ENCODE measurements at places on chromosomes 1 and 21. TPM values are rescaled to one million over a fixed set of nuclear protein-coding genes. Genes with fewer than 3 reads are reported as not detected.

- no peak for DNase-seq
Observed at GRCh38 chr21:32276671-32277070, 2.2 kb downstream of the MIS18A start.

GRCh38 chr1:79532555-79532954 lies 526.0 kb upstream of the ADGRL4 start:
- DNase-seq, result no peak

- DNase-seq, result no peak
Observed at GRCh38 chr1:162029157-162029556, 5.5 kb upstream of the OLFML2B start.

DNA sequence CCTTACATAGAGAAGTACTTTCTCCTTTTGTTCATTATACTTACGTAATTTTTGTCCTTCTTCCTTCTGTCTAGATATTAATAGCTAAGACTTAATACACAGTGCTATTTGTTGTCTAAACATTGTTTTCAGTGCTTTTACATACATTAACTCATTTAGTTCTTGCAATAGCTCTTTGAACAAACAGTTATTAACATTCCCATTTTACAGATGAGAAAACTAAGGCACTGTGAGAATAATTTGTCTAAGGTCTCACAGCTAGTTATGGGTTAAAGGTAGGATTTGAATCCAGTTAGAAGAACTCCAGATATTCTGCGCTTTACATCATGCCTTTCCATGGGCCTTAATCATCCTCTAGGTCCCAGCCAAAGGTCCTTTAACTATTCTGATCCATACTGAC lies 19.6 kb downstream of the CCDC17 start:
- DNase-seq, result no peak

GRCh38 chr1:77926561-77927357 lies 38.3 kb downstream of the NEXN start:
- no peak for DNase-seq

GRCh38 chr1:61119085-61119484 lies 36.7 kb downstream of the NFIA start:
- DNase-seq, result no peak

- DNase-seq, result no peak
Observed at GRCh38 chr1:15524021-15524282, at the start of gene CASP9. TSS of gene CASP9 (minus strand) at chr1:15524215. CDS start at chr1:15524200, 15 bp downstream.

The RYR2 gene
- 75.9 TPM for total RNA-seq

DNA sequence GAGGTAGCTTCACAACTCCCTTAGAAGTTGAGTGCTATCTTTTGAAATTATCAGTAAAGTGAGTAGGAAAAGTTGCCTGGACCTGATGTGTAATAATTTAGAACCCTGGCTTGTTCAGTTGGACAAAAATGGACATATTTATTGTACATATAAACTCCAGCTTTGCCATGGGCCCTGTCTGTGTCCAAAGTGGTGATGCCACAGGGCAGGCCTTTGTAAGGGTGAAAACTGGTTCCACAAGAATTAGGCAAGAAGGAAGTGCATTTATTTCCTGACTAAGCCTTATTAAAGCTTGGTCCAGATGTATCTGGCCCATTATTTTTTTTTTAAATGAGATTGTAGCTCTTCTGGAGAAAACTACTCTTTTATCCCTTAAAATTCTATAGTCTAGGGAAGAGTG lies 47.9 kb downstream of the MACO1 start:
- DNase-seq, result no peak

GRCh38 chr1:219774386-219774785 lies 154.0 kb downstream of the SLC30A10 start:
- no peak for DNase-seq

The SPRR5 gene
- not detected for total RNA-seq

The DRAXIN gene
- total RNA-seq, result 0.35 TPM

GRCh38 chr1:18814425-18814824 lies 45.0 kb downstream of the TAS1R2 start:
- DNase-seq, result no peak

The RHCE gene
- not detected for total RNA-seq

GRCh38 chr1:2603521-2604155 lies 17.1 kb downstream of the PRXL2B start:
- no peak for DNase-seq

GRCh38 chr1:89673251-89673650 lies 40.3 kb downstream of the LRRC8C start:
- DNase-seq, result no peak

DNA sequence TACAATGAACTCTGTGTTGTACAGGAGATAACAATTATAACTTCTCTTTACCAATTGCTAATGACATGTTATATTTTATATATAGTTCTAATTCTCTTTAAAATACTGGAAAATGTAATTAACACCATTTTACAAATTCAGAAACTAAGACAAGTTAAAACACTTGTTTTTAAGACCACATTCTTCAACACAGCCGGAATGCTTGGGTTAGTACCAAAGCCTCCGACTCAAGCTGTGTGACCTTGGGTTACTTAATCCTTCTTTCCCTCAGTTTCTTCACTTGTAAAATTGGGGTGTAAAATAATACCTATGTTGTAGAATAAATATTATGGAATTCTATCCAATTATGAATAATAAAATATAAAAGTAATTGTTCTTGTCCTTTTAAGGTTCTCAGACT lies 378.7 kb downstream of the USH2A start:
- DNase-seq, result no peak

The OR2L13 gene
- not detected for total RNA-seq

The OR10J1 gene
- total RNA-seq, result not detected

GRCh38 chr21:45080639-45081414 lies 6.4 kb downstream of the ADARB1 start:
- DNase-seq, result no peak

- DNase-seq, result no peak
Observed at GRCh38 chr1:6730880-6731279, 29.3 kb upstream of the DNAJC11 start.

DNA sequence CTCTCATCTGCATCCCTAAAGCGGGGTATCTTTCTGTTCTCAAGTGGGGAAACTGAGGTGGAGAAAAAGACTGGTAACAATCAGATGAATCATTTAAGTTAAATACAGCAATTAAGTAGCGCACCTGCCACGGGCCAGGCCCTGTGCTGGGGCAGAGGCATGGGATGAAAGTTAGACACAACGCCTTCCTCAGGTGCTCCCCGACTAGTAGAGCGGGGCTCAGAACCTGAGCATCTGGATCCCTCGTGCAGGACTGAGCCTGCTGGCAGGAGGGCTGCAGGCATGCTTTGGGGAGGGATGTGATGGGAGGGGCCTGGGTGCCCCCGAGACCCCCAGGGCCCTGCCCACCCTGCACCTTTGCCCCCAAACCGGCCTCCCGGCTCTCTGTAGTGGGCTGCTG lies 14.9 kb upstream of the KCNC4 start:
- DNase-seq, result no peak

The NPHS2 gene
- total RNA-seq, result not detected

DNA sequence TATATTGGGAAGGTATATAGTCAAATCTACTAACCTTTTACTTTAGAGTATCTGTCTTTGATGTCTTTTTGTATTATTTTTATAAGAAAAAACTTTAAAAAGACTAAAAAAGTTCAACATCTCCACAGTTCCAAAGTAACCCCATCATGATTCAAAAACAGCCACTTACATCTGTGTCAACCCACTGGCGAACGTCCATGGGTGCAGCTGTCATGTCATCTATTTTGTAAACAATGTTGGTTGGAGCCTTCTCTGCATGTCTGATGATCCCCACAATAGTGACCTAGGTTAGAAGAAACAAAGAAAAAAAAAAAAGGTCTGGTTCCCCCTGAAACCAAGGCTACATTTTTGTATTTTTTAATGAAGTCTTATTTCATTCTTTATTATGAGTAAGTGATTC lies 28.0 kb upstream of the SMPDL3B start:
- no peak for DNase-seq

DNA sequence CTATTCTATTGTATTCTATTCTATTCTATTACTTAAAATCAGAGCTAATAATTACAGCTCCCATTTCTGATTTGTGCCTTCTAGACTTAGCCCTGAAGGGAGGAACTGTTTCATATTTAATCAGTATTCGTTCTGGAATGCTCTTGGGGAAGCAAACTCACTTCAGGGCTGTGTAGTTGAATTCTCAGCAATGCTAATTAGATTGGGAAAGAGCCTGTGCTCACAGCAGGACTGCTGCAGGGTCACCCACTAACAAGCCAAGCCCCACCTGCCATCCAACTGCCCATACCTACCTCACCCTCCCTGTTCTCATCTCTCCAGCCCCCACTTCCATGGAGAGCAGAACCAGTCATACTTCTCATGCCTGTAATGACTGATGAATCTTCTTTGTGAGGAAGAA lies 464.2 kb downstream of the PTPRU start:
- no peak for DNase-seq

GRCh38 chr1:95033843-95034242 lies 38.9 kb downstream of the ALG14 start:
- DNase-seq, result no peak

The SMYD3 gene
- 8.8 TPM for total RNA-seq

- no peak for DNase-seq
Observed at GRCh38 chr1:155175281-155175926, 1.8 kb downstream of the TRIM46 start.

The NCDN gene
- 39.0 TPM for total RNA-seq

GRCh38 chr1:145991735-145992412 lies 4.5 kb downstream of the TXNIP start:
- no peak for DNase-seq

DNA sequence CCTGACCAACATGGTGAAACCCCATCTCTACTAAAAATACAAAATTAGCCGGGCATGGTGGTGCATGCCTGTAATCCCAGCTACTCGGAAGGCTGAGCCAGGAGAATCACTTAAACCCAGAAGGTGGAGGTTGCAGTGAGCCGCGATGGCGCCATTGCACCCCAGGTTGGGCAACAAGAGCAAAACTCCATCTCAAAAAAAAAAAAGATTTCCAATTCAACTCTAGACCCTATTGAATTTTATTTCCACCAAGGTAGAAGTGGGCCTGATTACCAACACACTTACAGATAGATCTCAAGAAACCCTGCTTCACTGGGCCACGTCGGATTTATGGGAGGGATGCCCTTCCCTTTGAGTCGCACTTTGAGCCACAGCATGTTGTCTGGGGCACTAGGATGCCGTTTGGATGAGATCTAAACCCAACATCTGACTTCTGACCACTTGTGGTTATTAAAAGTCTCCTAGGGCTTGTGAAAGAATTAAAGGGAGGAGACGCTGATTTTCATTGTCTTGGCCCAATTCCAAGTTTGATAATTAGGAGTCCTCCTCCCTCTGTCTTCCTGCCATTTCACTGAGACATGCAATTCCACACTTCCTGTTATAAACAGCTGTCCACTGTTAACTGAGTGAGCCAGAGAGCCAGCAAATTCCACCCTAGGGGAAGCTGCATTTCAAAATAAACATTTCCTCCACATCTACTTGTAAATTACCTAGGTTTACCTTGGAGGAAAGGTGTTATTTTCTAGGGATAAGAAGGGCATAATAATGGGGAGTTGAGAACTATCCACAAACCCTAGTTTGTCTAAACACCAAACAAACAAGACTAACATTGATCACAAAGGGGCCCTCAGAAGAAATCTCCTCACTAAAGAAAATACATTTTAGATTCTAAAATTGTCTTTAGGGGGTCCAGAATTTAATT lies 5.2 kb upstream of the RERE start:
- DNase-seq, result no peak

The IL12RB2 gene
- 3.5 TPM for total RNA-seq

- no peak for DNase-seq
Observed at GRCh38 chr1:201375169-201375568, 2.3 kb downstream of the TNNT2 start.

The GSTM2 gene
- 72.4 TPM for total RNA-seq

The BCAN gene
- total RNA-seq, result 0.54 TPM

- no peak for DNase-seq
Observed at GRCh38 chr1:174791863-174792262, 207.9 kb upstream of the CACYBP start.

- no peak for DNase-seq
Observed at GRCh38 chr21:42691901-42692559, 38.6 kb downstream of the PDE9A start.

The ZBTB21 gene
- total RNA-seq, result 16.5 TPM

DNA sequence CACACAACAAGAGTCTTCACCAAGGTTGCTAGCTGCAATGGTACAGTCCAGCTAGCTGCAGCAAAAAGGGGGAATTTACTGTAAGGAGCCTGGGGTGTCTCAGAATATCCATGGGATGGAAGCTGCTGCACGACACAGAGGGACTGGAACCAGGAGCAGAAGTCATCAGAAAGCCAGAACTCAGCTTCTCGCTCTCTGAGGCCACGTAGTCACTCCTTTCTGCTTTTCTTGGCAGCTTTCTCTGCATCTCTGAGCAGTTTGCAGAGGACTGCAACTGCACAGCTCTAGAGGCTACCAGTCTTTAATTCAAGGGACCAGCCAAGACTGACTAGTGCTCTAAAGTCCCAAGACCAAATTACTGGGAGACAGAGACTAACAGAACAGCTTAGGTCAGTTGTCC lies 27.0 kb upstream of the IL10 start:
- DNase-seq, result no peak

- DNase-seq, result no peak
Observed at GRCh38 chr21:29637134-29637533, 302.7 kb downstream of the GRIK1 start.

GRCh38 chr1:119593805-119594204 lies 54.3 kb downstream of the ZNF697 start:
- no peak for DNase-seq

- DNase-seq, result no peak
Observed at GRCh38 chr1:117375327-117375726, 8.1 kb downstream of the MAN1A2 start.
